ENCODE measurements at places on chromosomes 11 and 22.

GRCh38 chr11:72295471-72295870, 51.5 kb upstream of the PHOX2A start:
- DNase-seq: no peak

DNA sequence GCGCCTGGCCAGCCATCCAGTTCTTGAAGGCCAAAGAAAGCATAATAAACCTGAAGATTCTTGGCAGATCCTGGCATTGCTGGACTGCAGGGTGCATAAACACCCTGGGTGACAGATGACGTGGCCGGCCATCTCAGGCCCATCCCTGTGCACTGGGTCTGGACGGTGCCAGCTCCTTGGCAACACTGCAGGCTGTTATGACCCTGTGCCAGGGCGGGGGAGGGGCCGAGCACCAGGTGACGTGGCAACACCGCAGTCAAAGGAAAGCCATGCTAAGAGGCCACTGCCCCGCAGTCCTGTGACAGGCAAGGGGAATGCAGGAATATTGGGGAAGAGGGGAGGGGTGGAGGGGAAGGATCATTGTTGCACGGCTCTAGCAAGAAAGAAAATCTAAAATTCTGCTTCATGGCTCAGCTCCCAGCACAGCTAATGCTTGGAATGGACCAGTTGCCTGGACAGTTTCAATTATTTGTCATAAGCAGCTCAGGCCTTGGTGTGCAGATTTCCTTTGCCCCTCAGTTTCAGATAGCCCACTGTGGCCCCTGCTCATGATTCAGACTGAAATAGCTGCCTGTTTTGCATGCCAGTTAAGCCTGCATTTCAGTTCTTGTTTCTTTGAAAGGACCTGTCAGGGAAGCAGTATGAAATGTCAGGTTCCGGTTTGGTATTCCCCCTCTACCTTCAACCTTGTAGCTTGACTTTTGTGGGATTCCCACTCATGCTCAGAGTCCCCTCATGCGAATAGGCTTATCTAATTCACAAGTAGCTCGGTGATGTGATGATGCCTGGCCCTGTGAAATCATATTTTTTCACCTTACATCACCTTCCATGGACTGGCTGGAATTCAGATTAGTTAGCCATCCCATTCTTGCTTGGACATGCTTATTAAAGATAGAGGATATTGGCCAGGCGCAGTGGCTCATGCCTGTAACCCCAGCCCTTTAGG, 29.7 kb upstream of the DDX6 start:
- peak; percentile 56 for DNase-seq

DNA sequence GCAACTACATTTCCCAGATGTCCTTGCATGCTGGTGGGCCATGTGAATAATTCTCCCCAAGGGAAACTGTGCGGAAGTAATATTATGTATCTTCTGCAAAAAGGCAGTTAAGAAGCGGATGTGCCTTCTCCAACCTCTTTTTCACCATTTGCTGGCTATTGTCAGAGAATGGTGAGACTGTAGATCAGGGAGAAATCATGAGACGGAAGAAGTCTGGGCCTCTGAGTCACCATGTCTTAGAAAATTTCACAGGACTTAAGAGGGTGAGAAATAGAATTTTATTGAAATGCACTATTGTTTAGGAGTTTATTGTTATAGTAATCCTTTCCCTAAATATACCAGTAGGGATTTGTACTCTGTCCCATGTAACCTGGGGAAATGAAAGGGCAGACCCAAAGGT, 298.7 kb upstream of the ZC3H12C start:
- no peak for DNase-seq

- no peak for DNase-seq
Measured at GRCh38 chr11:103079833-103080232, 12.1 kb downstream of the DCUN1D5 start.

GRCh38 chr11:2089536-2090165, 49.5 kb downstream of the IGF2 start:
- no peak for DNase-seq

DNA sequence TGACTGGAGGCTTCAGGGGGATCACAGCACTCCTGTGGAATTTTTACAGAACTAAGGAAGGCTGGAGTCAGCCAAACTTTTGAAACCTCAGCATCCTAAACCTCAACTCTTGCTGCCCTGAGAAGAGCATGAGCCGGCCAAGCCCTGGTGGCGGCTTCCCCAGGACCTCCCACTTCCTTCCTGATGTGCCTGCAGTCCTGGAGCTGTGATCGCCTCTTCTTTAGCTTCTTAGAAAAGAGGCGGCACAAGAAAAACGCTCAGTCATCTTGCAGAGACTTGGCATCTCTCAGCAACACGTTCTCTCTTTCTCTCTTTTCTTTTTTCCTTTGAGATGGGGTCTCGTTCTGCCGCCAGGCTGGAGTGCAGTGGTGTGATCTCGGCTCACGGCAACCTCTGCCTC, 40.4 kb upstream of the AMPD3 start:
- peak; percentile 43 for DNase-seq

Data from globus pallidus (tissue), 1 donor.